AG09319 (cell line): ENCODE measurements at places on chromosomes 4 and X.

- DNase-seq, result no peak
These were observed 307.9 kb upstream of the F9 start for GRCh38 chrX:139222511-139223200.

- DNase-seq, result peak; percentile 0
These were observed 26.0 kb downstream of the CAPN6 start for GRCh38 chrX:111244235-111244750.

DNA sequence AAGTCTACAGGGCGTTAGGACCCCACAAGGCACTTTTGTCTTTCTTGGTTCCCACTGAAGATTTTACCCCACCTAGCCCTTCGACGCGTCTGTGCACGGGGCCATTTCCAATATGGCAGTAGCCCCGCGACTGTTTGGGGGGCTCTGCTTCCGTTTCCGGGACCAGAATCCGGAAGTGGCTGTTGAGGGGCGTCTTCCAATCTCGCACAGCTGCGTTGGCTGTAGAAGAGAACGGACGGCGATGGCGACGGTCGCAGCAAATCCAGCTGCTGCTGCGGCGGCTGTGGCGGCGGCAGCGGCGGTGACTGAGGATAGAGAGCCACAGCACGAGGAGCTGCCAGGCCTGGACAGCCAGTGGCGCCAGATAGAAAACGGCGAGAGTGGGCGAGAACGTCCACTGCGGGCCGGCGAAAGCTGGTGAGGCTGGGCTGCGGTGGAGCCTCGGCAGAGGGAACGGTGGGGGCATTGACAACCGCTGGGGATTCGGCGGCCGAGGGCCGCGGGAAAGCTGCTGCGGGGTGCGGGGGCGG is at the start of gene USP11:
TSS of gene USP11 (plus strand) at position 207 of the 530 bp plus-strand sequence. CDS start at position 242, 35 bp downstream.
- DNase-seq, result no peak

- no peak for DNase-seq
These were observed 129.6 kb upstream of the TLL1 start for GRCh38 chr4:165743422-165743821.

DNA sequence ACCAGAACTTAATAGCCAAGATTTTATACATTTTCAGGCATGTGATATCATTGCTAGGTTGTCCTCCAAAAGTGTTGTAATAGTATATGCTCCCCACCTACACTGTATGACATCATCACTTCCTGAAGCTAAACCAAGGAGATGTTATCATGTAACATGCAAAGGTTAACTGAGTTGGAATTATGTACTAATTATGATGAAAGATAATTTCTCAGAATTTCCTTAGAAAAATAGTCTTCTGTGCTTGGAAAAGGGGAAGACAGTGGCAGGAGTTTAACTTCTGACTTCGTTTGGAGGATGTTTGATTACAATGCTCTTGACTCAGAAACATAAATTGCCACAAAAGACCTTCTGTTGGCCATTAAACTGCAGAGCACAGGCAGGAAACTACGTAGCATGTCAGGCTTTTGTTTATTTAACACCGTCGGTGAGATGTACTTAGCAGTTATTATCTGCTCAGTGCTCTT is 83.6 kb upstream of the GUCY1A1 start:
- DNase-seq, result peak; percentile 27

DNA sequence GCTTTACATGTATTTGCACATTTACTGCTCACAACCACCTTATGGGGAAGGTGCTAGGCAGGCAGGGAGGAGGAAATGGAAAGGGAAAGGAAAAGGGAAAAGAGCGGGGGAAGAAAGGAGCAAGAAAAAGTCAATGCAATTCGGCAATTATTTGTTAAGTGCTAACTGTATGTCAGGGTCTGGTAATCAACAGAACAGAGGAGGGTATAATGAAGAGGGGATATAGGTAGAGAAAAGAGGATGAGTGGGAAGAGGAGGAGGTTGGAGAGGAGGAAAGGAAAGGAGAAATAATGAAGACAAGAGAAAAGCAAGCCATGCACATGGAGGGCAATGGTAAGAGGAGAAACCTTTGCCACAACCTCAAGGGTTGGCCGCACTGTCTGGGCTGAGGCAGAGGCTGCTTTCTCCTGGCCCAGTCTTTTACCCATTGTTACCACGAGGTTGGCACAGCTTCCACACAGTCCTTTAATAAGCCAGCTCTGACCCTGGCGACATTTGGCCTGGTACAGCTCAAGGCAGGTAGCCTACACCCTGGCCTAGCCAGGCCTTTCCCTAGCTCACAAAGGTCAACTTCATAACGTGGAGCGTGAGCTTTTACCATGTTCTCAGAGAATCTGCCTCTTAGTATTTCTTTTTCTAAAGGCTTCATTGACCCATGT is 836 bp downstream of the BTK start:
- no peak for DNase-seq

DNA sequence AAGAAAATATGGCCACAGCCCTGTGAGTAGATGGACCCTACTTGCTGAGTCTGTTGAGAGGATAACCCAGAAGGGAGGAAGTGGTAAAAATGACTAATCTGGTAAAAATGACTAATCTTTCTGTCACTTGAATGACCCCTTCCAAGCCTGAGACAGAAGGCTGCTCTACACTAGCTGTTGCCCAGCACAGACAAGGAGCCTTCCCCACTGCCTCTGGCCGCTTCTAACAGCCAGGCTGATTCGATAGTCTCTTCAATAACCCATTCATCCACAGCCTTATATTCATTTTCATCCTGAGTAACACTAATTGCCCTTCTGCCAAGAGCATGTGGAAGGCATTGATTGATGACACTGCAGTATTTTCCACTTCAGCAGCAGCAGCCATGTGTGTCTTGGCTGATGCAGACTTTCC is 18.4 kb downstream of the MAGEB17 start:
- DNase-seq, result peak; percentile 15

DNA sequence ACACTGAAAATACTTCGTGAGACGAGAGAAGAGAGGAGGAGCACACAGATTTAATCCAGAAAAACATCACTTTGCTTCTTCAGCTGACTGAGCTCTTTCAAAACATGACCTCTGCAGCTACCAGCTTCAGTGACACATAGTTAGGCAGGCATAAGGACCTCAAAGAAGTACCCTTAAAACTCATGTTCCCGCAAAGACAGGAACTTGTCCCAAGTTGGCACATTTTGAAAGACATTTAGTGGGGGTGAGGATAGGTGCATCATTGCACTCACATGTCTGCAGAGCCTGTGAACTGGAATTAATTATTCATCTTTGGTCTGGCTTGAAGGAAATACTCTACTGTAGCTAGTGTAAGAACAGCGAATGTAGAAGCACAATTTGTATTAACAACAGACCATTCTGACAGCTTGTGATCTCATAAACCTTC is 221.8 kb downstream of the MGST2 start:
- no peak for DNase-seq

DNA sequence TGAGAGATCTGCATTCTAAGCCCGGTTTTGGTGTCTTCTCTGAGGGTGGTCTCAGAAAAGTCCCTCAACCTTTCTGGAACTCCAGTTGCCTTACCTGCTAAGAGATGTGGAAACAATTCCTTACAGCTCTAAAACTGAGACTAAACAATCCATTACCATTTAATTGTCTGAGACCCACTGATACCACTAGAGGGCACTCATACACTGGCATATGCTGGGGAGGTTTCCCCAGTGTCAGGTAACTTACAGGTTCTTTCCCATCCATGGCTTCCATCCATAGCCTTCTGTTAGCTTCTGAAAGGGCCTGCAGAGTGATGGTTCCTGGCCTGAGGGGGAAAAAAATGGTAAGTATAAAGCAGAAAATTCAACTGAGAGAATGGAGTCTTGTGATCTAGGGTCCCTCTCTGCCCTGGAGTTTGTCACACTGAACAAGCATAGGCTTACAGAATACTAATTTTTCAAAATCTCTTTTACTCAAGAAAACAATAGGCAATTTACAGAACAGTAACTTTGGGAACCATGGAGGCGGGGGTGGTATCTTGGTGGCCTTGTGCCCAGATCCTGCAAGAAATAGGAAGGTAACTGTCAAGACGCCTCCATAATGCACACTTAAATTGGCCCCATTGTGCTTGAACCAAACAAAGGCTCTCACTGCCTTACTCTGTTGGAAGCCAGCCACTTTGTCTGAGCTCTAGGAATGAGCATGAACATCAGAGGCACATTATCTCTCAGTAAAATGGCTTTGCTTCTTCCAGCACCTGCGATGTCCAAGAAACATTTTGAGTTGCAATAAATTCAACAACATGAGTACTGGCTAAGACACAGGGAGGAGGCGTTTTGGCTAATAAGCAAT is 236.1 kb downstream of the OPHN1 start:
- DNase-seq, result peak; percentile 12

DNA sequence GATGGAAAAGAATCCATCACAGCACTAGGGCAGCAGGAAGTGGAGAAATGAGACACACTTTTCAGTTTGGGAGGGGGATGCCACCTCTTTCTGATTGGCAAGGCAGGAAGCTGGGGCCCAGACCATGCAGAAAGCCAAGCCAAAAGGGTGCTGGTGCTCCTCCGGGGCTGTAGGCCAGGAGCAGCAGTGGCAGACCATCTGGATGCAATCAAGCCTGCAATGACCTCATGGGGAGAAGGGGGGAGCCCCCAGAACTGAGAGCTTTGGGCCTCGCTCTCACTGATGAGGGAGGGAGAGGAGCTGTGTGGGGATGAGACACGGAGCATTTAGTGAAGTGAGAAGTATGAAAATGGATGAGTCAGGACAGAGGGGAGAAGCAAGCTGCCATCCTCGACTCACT is 141.3 kb upstream of the NALF2 start:
- peak; percentile 38 for DNase-seq

- no peak for DNase-seq
These were observed 715.2 kb upstream of the HTR2C start for GRCh38 chrX:113868711-113869110.

DNA sequence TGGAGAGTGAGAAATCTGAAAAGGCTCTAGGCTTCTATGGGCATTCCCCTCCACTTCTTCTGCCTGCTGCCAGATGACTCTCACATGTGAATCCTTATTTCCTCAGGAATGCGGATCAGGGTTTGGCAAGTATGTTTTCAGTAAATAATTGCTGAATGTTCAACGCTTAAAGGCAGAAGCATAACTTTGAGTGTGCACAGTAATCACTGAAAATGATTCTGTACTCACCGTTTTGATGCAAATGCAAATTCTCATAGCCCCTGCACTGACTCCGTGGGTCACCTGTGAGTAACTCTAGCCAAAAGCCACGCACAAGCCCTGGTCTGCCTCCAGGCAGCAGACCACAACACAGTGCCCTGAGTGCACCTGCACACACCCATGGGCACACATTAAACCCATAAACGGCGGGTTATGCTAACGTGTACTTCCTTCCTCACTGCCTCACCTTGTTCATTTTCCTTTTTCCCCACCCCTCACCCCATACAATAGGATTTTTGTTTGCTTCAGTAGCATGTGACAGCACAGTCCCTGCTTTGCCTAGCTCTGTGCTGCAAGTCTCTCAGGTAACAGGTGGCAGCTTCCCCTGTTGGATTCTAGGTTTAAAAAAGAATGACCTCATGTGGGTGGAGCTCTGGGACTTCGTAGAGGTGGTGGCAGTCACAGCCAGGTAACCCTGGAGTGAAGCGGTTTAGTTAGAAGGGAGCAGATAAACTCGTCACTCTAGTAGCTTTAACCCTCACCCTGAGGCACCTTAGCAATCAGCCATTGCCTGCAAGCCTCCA is at the start of gene ARHGEF38:
TSS of gene ARHGEF38 (plus strand) at position 656 of the 782 bp plus-strand sequence. CDS start 146 bp downstream, outside the sequence.
- DNase-seq, result no peak

GRCh38 chr4:185080545-185080944 is 62.3 kb downstream of the HELT start:
- DNase-seq, result no peak

DNA sequence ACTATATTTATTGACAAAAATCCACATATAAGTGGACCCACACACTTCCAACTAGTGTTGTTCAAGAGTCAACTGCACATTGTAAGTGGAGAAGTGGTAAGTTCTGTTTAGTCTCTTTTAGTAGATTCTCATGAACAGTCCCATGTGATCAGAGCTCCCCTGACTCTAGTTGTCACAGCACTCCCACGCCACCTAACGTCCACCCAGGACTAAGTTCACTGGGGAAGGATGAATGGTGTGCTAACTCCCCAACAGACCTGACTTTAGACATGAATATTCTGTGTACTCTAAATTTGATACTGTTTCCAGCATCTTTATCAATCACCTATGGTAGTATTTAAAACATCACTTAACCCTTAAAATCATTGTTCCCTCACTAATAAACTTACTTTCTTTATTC is 59.8 kb downstream of the PACRGL start:
- DNase-seq, result no peak

DNA sequence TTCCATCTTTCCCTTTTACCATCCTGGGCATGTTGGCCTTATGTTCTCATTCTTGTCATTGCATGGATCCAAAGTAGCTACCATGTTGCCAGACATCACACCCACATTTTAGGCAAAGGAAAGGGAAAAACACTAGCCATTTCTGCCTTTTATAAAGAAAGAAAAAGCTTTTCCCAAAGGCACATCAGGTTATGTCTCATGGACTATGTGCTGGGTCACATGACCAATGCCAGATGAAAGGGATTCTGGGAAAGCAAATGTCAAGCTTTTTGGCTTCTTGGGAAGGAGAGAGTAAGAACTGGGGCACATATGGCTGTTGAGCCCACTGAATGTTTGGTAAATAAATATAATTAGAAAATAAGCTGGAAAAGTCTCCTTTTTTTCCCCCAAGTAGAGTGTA is 4.3 kb upstream of the SOD3 start:
- no peak for DNase-seq

DNA sequence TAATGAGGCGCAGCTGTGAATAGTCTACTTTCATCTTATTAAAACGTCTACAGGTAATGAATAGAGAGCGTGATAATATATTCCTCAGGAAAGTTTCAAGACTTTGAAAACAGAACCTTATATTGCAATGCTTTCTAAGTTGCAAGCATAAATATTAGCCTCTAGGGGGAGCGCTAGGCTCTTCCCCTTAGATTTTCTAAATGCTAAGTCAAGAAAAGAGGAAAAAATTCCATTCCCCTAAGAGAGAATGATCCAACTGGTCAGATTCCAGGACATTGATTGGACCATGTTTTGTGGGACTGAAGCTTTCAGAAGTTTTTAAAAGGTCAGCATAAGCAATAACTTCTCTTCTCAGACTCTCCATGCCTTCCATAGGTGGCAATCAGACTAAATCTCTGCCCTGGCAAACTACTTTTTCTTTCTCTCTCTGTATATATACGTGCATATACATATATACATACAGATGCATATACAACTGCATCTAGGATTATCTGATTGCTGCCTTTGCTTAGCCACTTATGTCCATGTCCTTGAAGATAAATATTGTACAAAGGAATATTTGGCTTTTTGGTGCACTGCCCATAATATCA is 492.9 kb downstream of the INPP4B start:
- peak; percentile 63 for DNase-seq

- no peak for DNase-seq
These were observed 38.7 kb downstream of the LONRF3 start for GRCh38 chrX:119013164-119013563.

GRCh38 chr4:168642591-168642990 is 145.7 kb downstream of the PALLD start:
- no peak for DNase-seq

- DNase-seq, result no peak
These were observed 7.8 kb upstream of the CNGA2 start for GRCh38 chrX:151726751-151727150.

DNA sequence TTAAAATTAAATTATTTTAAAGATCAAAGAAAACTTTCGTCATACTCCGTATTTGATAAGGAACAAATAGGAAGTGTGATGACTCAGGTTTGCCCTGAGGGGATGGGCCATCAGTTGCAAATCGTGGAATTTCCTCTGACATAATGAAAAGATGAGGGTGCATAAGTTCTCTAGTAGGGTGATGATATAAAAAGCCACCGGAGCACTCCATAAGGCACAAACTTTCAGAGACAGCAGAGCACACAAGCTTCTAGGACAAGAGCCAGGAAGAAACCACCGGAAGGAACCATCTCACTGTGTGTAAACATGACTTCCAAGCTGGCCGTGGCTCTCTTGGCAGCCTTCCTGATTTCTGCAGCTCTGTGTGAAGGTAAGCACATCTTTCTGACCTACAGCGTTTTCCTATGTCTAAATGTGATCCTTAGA is at the start of gene CXCL8:
TSS of gene CXCL8 (plus strand) at position 217 of the 426 bp plus-strand sequence. CDS start at position 307, 90 bp downstream.
- no peak for DNase-seq
